ENCODE measurements at places on chromosomes 2 and 18. TPM values are rescaled to one million over a fixed set of nuclear protein-coding genes. Genes with fewer than 3 reads are reported as not detected.

DNA sequence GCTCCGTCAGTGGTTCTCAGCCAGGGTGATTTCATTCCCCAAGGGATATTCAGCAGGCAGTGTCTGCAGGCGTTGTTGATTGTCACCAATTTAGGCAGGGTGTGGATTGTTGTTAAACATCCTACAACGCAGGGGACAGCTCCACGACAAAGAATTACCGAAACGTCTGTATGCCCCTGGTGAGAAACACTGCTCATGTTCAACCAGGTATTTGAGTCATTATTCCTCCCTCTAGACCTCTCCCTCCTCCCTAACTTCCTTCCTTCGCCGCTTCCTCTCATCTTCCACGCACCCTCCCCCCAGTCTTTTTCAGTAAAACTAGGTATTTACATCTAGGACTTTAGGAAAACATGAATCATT lies 50.8 kb downstream of the NCK2 start:
- DNase-seq = peak; percentile 74
- no peaks in the 10 kb centered on the region for H3K27me3 ChIP-seq
- no peaks in the 10 kb centered on the region for H3K36me3 ChIP-seq
- H3K4me1 ChIP-seq = peaks cover 6% of the 10 kb centered on the region
- peak overlapping the region; percentile 21 for H3K4me3 ChIP-seq

DNA sequence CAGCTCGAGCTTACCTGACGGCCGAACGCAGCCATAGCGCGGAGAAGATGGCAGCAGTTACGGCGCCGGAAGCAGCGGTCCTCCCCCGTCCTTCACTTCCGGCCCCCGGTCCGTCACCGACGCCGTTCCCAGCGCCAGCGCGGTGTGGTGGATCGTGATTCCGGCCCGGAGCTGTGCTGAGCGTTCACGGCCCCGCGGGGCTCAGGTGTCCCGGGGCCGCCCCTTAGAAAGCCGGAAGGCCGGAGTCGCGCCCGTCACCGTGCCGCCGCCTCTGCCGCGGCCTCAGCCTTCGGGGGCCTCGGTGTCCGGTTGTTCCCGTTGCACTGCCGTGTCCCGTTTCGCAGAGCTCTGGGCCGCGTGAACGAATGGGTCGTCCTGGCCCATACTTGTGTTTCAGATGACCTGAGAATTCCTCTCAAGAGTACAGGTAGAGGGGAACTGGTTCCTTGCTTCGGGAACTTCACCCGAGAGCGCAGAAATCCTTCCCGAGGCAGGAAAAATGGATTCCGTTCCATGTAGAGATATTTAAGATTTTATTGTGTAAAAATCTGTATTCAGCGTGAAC lies at the start of gene MTERF4:
MTERF4 (minus strand) TSS at position 49 of the 565 bp plus-strand sequence; CDS start at position 35, 14 bp downstream.
- DNase-seq = peak; percentile 94
- H3K27ac ChIP-seq = peak within 1 kb of the TSS; percentile 74
- peak within 1 kb of the TSS; percentile 94 for H3K4me3 ChIP-seq
- no peaks in the 10 kb centered on the region for H3K4me1 ChIP-seq
- H3K27me3 ChIP-seq = no peaks in the 10 kb centered on the region
- peaks cover 27% of the 10 kb centered on the region for H3K36me3 ChIP-seq

GRCh38 chr2:68653538-68653982 lies 10.2 kb downstream of the PROKR1 start:
- no peaks in the 10 kb centered on the region for H3K27me3 ChIP-seq
- no peaks in the 10 kb centered on the region for H3K4me1 ChIP-seq
- no peak overlapping the region for H3K27ac ChIP-seq
- no peak overlapping the region for H3K4me3 ChIP-seq
- DNase-seq = no peak

Gene ACMSD
- total RNA-seq = not detected

All from endodermal cell (in vitro differentiated cells).